ENCODE measurements at places on chromosomes 2 and 18.

GRCh38 chr2:65199891-65200290, 27.7 kb upstream of the ACTR2 start:
- DNase-seq = no peak

DNA sequence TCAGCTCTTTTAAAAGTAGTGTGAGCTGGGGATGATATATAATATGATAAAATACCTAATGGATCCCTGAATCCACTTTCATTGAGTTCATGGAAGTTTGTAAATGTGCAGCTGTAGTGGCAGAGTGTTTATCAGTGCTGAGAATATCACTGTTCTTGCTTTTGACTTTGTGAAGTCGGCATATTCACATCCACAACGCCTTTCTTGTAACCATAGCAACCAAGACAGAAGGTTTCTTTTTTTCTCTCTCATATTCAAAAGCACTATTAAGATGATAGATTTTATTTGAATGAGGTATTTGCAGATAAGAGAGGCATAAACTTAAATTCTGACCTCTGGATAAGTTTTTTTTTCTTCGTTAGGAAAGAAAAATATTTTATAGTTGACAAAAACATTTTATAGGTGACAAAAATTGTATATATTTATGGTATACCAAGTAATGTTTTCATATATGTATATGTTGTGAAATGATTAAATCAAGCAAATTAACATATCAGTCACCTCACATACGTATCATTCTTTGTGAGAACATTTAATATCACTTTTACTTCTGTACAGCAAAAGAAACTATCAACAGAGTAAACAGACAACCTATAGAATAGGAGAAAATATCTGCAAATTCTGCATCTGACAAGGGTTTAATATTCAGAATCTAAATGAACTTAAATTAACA, 130.0 kb downstream of the PLCL1 start:
- no peak for DNase-seq

- no peak for DNase-seq
Measured at GRCh38 chr2:33014268-33014667, 67.5 kb downstream of the LTBP1 start.

- no peak for DNase-seq
Measured at GRCh38 chr2:151306621-151307020, 17.2 kb upstream of the NMI start.

GRCh38 chr2:233418761-233419546, 64.7 kb downstream of the DGKD start:
- DNase-seq = no peak

DNA sequence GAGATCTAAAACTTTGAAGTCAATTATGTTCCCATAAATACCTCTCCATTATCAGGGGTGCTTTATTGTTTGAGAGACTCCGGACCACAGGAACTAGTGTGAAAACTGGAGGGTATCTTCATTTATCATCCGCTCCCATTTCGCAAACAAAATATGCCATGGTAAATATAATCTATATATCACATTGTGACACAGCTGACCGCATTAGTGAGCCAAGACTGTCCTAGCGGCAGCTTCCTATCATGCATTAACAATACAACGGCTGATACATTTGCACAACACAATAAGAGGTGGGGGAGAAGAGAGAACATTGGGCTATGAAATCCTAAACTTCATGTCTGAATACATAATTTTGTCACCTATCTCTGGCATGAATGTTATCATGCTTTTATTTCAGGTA, 29.5 kb downstream of the BCL11A start:
- no peak for DNase-seq

- no peak for DNase-seq
Measured at GRCh38 chr2:241068942-241069810, 32.9 kb downstream of the MTERF4 start.

DNA sequence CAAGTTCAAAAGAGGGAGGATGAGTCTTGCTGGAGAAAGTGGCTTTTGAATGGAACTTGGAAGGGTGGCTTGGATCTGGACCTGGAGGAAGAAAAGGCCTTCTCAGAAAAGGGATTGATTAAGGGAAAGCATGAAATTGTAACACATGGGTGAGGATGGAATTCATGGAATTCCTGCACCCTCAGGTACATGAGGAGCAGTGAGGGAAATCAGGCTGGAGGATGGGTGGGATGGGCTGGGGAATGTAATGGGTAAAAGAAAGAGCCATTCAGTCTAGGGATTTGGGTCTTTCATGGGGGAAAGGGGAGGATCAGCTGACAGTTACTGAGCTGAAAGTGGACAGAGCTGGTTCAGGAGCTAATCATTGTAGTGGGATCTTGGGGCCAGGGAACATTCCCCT, 51.2 kb upstream of the HAAO start:
- DNase-seq = no peak

- no peak for DNase-seq
Measured at GRCh38 chr2:19046986-19047780, 311.2 kb downstream of the OSR1 start.

GRCh38 chr2:83487451-83487850, 971.6 kb downstream of the SUCLG1 start:
- DNase-seq = no peak

DNA sequence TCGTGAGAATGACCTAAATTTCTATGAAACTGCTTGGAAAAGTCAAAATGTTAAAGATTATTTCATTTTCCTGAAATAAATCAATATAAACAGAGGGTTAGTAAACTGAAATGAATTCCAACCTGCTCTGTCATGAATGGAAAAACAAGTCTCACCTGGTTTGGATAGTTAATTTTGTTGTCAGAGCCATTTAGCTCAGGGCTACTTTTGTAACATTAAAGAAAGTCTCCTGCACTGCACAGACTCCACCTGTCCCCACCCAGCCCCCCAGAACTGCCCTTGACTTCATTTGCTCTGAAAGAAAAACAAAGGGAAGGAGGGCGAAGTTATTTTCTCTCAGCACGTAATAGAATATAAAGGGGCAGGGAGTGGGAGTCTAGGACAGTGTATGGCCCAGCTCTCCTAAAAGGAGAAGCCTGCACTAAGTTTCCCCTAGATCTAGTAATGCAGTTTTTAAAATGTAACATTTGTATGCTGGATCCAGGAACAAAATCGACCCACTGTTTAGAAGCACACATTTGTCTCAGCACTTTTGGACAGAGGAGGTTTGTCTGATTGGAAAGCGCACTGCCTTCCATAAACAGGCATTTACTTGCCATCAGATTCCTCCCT, 54.2 kb upstream of the ACSL3 start:
- DNase-seq = no peak
